Activated CD4-positive, alpha-beta T cell treated with anti-CD3 and anti-CD28 coated beads, Interleukin-10, Interleukin-2, amounts not matched to agents 100 ng/mL and 50 ng/mL, durations not matched to agents 16 hours and 8 hours (primary cell): ENCODE measurements at places on chromosomes 16 and 17.

GRCh38 chr16:50316848-50317630 is 50.7 kb downstream of the ADCY7 start:
- no peak for DNase-seq

- DNase-seq, result no peak
Observed at GRCh38 chr17:55298111-55298730, 33.5 kb downstream of the HLF start.

GRCh38 chr16:3027983-3028715 is 4.3 kb downstream of the THOC6 start:
- DNase-seq, result peak; percentile 94

- no peak for DNase-seq
Observed at GRCh38 chr16:17619261-17619660, 148.5 kb upstream of the XYLT1 start.

DNA sequence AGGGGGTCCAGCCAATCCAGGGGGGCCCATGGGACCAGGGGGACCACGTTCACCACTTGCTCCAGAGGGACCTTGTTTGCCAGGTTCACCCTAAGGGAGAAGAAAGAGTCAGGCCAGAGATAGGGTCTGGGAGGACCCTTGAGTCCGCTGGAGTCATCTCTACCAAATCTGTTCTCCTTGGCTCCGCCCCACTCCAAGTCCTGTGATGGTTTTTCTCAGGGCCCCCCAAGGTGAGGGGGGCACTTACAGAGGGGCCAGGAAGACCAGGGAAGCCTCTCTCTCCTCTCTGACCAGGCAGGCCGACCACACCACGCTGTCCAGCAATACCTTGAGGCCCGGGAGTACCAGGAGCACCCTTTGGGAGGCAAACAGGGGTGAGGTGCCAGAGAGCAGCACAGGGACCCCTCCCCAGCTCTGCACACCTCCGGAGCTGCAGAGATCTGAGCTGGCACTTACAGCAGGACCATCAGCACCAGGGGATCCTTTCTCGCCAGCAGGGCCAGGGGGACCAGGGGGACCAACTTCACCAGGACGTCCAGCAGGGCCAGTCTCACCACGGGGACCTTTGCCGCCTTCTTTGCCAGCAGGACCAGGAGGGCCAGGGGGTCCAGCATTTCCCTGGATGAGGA is 12.4 kb downstream of the COL1A1 start:
- DNase-seq, result no peak

DNA sequence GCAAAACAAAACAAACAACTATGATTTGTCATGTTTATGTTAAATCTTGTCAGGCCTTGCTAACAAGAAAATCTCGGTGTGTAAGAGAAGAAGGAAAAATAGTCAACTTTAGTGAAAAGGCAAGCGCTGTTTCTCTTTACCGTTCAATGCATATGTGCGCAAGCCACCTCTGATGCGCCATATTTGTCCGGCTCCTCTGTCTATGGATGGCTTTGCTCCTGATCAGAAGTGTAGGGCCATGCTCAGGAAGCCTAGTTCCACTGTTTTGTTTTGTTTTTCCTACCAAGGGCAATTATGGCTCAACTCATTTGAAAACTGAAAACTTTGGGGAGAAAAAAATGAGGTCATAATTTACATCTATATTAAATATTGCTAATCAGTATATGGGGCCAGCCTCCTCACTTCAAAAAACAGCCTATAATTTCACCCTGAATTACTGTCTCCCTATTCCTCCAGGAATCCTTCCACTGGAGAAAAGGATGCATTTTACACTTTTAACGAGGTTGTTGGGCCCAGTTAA is 4.5 kb downstream of the MAF start:
- DNase-seq, result no peak

GRCh38 chr17:78748730-78749317 is 33.2 kb downstream of the CYTH1 start:
- peak; percentile 94 for DNase-seq

DNA sequence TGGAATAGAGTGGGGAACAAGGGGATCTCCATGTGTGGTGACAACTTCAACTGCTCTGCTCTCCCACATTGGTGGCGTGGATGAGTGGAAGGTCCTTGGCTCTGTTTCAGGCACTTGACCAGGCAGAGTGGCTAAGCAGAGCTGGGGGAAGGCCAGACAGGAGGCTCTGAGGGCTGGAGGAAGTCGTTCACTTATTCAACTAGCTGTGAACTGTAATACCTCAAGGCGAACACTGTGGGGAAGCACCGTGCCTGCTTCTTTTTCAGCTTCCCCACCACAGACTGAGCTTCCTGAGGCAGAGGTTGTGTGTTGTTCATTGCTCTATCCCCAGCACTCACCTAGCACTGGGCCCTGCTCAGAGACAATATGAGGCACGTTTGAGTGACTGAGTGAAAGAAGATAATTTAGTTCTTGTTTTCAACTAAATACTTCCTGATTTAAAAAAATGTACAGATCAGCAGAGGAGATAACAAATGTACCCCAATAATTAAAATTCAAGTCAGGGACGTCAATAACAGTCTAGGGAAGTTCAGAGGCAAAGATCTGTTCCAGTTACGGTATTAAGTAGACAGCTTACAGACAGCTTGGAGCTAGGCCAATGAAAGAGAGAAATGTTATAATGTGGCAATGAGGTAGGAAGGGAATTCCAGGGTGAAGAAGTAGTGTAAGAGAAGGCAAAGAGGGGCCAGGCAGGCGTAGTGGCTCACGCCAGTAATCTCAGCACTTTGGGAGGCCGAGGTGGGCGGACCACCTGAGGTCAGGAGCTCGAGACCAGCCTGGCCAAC is 34.7 kb downstream of the MYO18A start:
- DNase-seq, result peak; percentile 85

DNA sequence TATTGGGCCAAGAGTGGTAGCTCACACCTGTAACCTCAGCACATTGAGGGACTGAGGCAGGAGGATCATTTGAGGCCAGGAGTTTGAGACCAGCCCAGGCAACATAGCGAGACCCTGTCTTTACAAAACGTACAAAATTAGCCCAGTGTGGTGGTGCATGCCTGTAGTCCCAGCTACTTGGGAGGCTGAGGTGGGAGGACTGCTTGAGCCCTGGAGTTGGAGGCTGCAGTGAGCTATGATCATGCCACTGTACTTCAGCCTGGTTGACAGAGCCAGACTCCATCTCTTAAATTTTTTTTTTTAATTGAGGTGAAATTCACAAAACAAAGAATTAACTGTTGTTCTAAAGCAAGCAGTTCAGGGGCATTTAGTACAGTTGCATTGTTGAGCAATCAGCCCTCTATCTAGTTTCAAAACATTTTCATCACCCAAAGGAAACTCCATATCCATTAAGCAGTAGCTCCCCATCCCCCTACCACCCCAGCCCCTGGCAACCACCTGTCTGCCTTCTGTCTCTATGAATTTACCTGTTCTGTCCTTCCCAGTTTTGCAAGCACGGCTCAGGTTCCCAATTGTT is 15.6 kb downstream of the SNX29 start:
- DNase-seq, result no peak

DNA sequence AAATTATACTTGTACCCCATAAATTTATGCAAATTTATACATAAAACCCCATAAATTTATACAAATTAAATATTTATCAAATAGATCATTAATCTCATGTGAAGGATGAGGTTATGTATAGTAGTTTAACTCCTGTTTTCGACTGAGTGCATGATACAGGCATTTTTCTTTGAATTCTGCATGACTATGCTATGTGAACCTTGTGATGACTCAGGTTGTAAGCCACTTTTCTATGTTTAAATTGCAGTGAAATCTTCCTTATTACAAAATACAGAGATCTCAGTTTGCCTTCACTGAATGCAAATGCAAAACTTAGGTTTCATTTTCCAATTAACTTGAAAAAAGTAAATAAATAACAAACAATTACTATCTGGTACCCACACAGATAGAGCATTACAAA is 843.7 kb downstream of the CDH11 start:
- DNase-seq, result no peak

DNA sequence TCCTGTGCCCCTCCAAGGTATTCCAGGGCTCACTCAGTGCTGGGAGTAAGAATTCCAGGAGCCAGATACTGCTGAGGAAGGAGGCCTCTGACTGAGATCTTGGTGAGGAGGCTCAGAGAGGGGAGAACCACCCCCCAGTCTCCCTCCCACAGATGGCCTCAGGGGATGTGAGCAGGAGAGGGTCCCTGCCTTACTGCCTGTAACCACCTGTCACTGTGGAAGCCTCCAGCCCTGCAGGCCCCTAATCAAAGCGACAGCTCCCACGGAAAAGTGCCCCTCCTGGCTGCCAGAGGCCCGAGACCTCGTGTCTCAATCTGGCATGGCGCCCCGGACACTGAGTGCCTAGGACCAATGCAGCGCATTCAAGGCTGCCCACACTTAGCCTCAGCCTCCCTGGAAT is 7.7 kb upstream of the C17orf113 start:
- DNase-seq, result no peak

DNA sequence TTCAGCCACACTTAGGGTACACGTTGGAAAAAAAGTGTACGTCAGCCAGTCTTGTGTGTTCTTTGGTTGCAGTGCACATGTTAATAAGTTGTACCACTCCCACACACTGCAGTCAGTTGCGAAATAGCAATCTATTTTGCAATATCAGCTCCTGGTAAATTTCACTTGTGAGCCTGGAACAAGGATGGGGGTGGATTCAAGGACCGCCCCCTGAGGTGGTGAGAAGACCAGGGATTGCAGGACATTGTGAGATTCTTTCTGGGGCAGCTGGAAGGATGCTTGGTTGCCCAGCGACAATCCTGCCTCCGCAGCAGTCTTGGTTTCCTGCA is 78.6 kb upstream of the ZFHX3 start:
- no peak for DNase-seq

GRCh38 chr17:56160422-56160821 is 7.1 kb downstream of the ANKFN1 start:
- DNase-seq, result no peak

DNA sequence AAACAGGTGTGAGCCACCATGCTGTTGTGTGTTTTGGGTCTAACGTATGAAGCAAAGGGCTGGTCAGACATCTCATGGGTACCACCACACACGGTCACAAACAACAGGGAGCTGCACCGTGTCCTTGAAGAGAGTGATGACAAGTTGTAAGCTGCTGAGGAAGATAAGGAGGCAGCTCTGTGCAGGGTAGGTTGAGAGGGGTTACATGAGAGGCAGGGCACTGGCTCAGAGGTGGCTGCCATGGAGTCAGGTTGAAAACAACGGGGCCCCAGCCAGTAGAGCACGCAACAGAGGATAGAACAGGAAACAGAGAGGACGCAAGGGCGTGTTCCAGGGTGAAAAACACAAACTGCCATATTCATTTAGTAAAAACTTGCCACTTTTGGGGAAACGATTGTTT is 52.2 kb downstream of the TRARG1 start:
- no peak for DNase-seq

DNA sequence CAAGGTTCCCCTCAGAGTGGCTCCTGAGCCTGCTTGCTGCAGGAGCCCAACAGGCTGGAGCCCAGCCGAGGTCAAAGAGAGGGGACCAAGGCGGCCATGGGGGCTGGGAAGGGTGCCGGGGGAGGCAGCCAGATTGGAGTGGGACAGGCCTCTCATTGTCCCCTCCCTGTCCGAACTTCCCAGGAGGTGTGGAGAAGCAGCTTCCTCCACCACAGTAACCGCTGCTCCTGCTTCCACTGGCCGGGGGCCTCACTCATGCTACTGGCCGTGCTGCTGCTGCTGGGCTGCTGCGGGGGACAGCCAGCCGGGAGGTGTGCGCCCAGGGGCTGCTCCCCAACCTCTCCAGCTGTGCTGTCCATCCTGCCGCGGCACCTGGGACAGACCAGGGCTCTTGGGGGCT is 29.3 kb downstream of the TMEM94 start:
- DNase-seq, result no peak

- DNase-seq, result no peak
Observed at GRCh38 chr16:85457366-85457765, 155.8 kb upstream of the GSE1 start.

GRCh38 chr16:84299734-84300440 is 5.2 kb downstream of the WFDC1 start:
- DNase-seq, result no peak

DNA sequence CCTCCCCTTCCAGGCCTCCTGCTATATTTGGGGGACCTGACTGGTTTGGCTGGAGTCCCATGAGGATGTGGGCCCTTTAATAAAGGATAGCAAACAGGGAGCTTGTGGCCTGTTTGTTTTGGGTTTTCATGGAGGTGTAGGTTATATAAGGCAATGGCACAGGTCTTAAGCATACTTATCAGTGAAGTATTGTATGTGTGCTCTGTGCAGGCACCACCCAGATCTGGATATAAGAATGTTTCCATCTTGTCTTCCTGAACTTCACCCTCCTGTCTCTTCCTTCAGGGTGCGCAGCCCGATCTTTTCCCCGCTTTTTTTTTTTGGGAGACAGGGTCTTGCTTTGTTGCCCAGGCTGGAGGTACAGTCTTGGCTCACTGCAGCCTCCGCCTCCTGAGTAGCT is 10.6 kb downstream of the SLC52A1 start:
- DNase-seq, result no peak
